ENCODE measurements at places on chromosomes 4 and X.

- no peak for DNase-seq
Measured at GRCh38 chr4:4408576-4409335, 21.9 kb downstream of the NSG1 start.

- no peak for DNase-seq
Measured at GRCh38 chrX:133444196-133444595, 28.9 kb upstream of the GPC4 start.

GRCh38 chr4:133149932-133150471 lies 908 bp downstream of the PCDH10 start:
- no peak for DNase-seq

DNA sequence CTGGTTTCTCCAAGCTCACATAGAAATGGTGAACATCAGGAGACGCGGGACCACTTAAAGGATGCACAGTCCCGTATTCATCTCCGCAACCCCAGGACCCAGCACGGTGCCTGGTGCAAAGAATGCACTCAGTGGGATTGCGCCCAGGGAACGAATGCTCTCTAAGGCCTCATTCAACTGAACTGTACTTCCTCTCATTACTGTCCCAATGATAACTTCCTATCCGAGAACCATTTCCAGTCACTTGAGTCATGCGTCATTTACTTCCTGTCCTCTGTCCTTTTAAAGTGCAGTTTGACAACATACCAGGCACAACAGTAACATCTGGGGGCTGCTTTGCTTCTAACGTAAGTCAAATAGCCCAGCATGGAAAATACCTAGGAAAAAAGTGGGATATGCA lies 75.7 kb downstream of the RBM47 start:
- DNase-seq, result no peak

DNA sequence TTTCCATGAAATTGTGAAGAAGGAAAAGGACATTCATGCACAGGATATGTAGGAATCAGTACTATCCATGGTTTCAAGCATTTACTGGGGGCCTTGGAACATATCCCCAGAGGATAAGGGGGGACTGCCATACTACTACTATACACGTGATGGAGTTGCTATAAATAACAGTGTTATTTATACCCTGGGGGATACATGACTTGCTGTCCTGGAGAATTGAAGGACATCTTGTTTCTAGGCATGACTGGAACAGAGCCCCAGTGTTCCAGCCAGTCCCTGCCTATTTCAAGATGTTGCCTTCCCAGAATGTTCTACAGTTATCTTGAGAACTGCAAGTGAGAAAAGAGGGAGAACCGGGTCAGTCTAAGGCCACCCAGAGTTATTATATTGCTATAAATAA lies 39.6 kb upstream of the ZNF81 start:
- DNase-seq, result no peak

GRCh38 chr4:55512922-55513571 lies 33.7 kb downstream of the CLOCK start:
- DNase-seq, result no peak

DNA sequence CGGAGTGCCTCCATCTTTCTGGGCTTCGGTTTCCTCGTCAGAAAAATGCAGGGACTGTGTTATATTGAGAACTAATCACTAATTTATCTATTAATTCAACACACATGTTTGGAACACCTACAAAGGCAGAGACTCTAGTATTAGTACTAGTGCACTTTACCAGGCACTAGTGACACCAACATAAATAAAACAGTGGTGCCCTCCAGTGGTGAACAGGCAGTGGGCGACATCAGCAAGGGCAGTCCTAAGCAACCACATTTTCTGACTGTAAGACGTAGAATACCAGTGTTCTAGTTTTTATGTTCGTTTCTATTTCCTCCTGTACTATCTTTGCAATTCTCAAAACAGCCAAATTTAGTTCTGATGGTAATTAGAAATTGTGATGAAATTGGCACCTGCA lies 69.1 kb upstream of the UCP1 start:
- DNase-seq, result no peak

GRCh38 chrX:76893930-76894329 lies 466.4 kb downstream of the MAGEE1 start:
- DNase-seq, result no peak

GRCh38 chrX:46256875-46257274 lies 288.3 kb downstream of the ZNF674 start:
- DNase-seq, result no peak

GRCh38 chr4:114386637-114387233 lies 211.9 kb upstream of the UGT8 start:
- no peak for DNase-seq

DNA sequence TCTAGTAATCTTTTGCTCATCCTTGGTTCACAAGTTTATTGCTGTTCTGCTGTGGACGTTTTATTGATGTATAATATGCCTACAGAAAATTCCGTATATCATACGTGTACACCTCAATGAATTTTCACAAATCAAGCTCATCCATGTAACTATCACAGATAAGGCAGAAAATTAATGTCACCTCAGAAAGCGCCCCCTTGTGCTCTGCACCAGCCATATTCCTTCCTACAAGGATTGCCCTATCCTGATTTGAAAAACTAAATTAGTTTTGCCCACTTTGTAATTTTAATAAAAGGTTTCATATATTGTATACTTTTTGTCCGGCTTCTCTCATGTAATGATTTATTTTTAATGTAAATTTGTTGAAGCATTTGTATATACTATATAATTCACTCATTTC lies 390.8 kb downstream of the ADGRL3 start:
- peak; percentile 27 for DNase-seq

Measured in mucosa of descending colon (tissue), 3 donors.